Stimulated activated naive CD8-positive, alpha-beta T cell treated with anti-CD3 and anti-CD28 coated beads, Interleukin-15, amount 100 ng/mL, for 72 hours (primary cell): ENCODE measurements at places on chromosomes 7 and 10.

- DNase-seq, result no peak
Observed at GRCh38 chr10:74500816-74501215, 325.6 kb upstream of the KAT6B start.

DNA sequence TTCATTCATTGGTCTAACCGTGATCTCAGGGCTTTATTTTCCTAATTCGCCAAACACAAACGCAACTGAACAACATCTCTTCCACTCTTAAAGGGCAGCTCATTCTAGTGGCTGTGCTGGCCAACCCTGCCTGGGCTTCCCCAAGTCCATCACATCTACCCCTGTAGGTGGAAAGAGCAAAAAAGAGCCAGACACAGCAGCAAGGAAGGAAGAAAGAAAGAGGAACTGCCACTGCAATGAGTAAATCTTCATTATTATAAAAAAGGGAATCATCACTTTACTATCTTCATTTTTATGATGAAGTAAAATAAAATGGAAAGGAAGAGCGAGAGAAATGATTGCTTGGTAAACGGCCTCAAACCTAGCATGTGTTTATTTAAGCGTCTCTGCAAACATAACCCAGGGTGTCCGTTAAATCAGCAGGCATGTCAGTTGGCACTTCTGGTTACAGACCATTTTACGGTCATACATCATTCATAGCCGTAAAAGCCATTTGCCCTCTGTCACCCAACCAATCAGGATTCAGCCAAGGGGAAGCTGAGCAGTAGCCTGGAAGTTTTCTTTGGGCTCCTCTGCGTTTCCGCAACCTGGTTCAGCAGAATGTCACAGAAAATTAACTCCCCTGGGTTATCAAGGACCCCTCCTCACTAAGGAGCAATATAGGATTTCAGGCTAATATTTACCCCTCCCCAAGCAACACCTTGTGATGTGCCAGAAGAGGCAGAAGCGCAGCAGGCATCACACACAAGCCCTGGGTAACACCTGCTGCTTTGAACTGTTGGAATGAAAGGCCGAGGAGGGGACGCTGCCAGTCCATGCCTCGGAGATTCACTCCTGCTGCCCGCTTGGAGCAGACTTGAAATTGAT, 234.0 kb downstream of the SNX10 start:
- no peak for DNase-seq

DNA sequence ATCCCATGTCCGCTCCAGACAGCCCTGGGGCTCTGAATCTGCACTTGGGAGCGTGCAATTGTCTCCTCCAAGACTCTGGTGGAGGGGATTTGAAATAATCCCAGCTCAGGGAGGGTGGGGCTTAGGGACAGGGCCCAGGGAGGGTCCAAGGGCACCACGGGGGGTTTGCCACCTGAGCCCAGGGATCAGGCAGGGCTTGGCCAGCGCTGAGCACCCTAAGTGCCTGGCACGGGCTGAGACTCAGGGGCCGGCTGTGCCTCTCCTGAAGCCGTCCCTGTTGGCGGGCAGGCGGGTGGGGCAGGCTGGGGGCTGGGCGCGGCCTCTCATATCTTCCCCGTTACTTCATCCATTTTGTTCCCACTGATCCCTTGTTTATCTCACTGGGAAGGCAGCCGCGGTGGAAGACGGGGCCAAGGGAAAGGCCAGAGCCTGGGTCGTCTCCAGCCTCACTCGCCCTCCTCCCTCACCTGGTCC, 41.8 kb upstream of the ELN start:
- DNase-seq, result no peak

DNA sequence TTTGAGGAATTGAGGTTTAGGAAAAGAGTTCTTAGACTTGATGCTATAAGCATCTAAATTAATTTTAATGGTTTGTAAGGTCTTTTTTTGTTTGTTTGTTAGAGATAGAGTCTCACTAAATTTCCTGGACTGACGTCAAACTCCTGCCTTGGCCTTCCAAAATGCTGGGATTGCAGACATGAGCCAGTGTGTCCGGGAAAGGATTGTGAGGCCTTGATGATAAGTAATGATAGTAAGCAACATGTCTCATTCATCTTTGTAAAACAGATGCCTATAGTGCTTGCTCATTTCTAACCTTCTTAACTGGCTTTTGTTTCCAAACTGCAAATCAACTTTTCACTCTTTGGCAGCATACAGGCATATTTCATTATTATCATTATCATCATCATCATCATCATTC, 176.0 kb upstream of the KCND2 start:
- DNase-seq, result no peak

DNA sequence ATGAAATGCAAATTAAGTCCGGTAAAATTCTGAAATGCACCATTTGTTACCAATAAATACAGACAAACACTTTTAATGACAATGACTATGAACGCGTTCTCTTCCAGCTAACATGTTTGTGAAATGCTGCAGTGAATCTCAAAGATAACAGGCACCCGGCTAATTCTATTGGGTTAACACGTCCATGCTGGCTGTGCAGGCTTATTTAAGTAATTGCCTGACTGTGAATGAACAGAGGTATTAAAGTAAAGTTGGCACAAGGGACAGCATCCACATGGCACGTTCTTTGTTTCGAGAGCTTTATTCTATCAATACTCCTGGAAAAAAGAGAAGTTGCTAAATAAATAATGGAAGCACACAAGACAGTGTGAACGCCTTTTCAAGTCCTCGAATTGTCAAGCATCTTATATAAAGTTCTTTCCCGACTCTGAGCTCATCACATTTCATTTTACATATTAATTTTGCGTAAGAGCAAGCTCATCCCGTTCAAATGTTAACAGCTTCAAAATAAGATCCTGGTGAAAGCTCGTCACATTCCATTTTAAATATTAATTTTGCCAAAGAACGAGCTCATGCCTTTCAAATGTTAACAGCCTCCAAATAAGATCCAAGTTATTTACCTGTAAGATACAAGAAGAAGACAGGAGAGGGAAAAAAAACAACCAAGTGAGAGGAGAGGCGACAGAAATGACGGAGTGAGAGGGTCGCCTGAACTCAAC, 111.3 kb upstream of the RHEB start:
- DNase-seq, result no peak

- no peak for DNase-seq
Observed at GRCh38 chr7:157471259-157472125, 134.7 kb downstream of the DNAJB6 start.

DNA sequence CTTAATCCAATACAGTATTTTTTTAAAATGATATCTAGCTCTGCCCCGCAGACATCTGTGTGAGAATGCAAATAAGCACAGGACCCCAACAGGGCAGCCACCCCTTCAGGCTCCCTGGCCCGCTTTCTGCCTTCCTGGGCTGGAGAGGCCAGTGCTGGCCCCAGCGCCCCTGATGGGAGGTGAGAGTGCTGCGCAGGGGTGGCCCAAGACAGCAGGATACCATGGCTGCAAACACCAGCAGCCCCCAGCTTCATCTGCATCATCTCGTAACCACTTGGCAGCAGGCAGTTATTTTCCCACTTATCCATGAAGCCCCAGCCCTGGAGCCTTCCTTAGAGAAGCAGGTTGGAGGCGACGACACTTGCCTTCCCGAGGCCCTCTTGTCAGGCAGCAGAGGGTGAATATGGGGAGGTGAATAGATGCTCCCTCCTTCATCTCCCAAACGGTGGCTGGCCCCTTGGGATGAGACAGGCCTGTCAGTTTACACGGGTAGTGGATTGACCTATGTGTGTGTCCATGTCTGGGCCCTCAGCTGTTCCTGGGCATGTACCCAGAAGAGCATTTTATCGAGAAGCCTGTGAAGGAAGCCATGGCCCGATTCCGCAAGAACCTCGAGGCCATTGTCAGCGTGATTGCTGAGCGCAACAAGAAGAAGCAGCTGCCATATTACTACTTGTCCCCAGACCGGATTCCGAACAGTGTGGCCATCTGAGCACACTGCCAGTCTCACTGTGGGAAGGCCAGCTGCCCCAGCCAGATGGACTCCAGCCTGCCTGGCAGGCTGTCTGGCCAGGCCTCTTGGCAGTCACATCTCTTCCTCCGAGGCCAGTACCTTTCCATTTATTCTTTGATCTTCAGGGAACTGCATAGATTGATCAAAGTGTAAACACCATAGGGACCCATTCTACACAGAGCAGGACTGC, 71.2 kb downstream of the ALOX5 start:
- no peak for DNase-seq

DNA sequence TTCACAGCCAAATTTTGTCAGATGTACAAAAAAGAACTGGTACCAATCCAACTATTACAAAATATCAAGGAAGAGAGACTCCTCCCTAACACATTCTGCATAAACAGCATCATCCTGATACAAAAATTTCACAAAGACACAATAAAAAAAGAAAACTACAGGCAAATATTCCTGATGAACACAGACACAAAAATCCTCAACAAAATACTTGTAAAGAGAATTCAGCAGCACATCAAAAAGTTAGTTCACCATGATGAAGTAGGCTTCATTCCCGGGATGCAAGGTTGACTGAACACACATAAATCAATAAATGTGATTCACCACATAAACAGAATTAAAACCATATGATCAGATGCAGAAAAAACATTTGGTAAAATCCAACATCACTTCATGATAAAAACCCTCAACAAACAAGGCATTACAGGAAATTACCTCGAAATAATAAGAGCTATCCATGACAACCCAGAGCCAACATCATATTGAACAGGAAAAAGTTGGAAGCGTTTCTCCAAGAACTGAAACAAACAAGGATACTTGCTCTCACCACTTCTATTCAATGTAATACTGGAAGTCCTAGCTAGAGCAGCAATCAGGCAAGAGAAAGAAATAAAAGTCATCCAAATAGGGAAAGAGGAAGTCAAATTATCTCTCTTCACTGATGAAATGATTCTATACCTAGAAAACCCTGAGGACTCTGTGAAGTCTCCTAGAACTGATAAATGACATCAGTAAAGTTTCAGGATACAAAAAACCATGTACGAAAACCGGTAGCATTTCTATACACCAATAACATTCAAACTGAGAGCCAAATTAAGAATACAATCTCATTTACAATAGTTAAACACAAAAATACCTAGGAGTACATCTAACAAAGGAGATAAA, 223.1 kb downstream of the REEP3 start:
- no peak for DNase-seq

- no peak for DNase-seq
Observed at GRCh38 chr10:66294538-66294937, 631.3 kb upstream of the LRRTM3 start.

DNA sequence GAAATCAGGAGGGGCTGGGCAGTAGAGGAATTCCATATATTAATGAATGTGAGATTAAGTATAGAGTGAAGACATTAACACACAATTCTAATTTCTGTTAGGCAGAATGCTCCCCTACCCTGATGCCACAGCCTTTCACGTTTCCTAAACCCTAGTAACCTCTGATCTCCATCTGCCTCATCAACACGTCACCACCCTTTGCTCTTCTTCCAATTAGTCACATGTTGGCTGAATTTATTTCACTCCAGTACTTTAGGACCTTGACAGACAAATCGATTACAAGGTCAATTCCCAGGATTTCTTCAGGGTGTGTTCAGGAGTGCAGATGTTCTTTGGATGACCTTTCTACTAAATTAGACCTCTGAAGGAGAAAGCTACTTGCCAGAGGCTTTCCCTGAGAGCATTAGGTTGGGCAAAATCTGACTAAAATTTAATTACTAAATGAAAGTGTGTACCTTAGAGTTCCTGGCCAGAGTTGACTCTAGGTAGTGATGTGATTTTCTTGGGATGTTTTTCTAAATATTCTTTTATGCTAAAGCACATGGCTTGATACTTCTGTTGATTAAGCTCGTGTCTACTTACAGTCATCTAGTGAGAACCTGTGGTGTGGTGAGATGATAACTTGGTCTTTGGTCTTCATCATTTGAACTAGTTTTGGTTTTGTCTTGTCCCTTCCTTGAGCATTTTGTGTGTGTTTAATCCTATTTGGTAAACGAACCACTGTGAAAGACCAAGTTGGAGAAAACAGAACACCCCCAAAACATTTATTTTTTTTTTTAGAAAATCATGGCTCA, 12.7 kb downstream of the AGR2 start:
- DNase-seq, result no peak

- DNase-seq, result no peak
Observed at GRCh38 chr7:73971704-73972341, 56.1 kb upstream of the ELN start.

- DNase-seq, result no peak
Observed at GRCh38 chr10:48251152-48251524, 23.4 kb downstream of the FRMPD2 start.
